CD8-positive, alpha-beta T cell (primary cell): ENCODE measurements at places on chromosomes 6 and 20.

DNA sequence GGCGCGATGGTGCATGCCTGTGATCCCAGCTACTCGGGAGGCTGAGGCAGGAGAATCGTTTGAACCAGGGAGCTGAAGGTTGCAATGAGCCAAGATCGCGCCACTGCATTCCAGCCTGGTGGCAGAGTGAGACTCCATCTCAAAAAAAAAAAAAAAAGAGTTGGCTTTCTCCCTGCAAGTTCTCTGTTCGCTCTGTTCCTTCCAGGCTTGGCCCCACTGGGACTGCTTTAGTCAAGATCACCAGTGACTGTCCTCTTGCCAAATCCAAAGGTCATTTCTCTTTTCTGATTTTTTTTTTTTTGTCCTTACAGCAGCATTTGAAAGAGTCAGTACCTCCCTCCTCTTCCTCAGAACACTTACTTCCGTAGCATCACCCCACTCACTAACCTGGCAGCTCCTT is 10.8 kb upstream of the GNRH2 start:
- no peak for DNase-seq

- no peak for DNase-seq
These were observed 279.0 kb upstream of the ID4 start for GRCh38 chr6:19558201-19558600.

GRCh38 chr6:44481760-44482159 is 94.3 kb downstream of the CDC5L start:
- DNase-seq = no peak

GRCh38 chr6:151958332-151958731 is 150.8 kb downstream of the ESR1 start:
- DNase-seq = no peak

GRCh38 chr6:149234051-149234962 is 83.2 kb upstream of the TAB2 start:
- no peak for DNase-seq

GRCh38 chr20:32153156-32153665 is 43.7 kb downstream of the TM9SF4 start:
- no peak for DNase-seq

DNA sequence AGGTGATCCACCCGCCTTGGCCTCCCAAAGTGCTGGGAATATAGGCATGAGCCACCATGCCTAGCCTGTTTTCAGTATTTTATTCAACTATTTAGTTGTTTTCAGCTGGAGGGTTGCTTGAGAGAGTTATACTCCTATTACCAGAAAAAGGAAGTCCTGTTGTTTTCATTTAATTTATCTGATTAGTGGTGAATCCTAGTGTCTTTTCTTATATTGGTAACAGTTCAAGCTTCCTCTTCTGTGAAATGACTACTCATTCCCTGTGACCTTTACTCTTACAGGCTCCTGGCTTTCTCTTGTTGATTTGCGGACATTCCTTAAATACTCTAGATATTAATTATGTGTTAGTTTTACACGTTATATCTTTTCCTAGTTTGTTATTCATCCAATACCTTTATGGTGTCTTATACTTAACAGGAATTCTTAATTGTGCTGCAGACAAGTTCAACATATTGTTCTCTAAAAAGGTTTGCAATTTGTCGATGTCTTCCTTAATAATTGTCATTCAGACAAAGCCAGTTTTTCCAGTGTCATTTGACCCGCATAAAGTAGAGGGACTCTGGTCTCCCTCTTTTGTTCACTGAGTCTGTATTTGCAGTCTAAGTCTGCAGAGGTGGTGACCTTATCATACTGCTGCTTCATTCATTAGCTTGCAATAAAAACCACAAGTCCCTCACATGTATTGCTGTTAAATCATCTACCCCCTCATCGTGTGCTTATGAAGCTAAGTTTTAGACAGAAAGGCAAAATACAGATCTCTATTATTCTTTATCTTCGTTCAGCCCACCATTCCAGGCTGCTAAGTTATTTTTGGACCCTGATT is 51.4 kb downstream of the ZBTB9 start:
- DNase-seq = no peak

- no peak for DNase-seq
These were observed 115.9 kb upstream of the DST start for GRCh38 chr6:56758553-56758952.

- DNase-seq = no peak
These were observed 251.6 kb downstream of the ERMARD start for GRCh38 chr6:170003027-170003426.

GRCh38 chr6:4401408-4402368 is 266.3 kb upstream of the ECI2 start:
- DNase-seq = no peak

DNA sequence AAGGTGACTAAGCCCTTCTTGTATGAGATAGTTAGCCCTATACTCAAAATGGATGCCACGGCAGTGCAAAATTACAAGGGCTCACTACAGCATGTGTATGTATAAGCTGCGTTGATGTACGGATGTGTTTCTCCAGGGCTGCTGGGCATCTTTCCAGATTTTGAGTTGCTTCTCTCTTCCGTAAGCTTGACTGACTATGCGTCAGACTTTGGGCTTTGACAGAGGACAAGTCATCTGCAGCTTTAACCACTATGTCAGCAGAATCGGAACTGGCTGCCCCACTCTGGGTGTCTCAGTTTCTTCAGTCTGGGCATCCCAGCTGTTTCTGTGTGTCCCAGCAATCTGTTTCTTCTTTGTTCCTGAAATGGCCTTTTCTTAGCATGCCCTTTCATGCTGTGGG is 241.6 kb downstream of the BTBD3 start:
- no peak for DNase-seq

GRCh38 chr6:35668744-35669450 is 19.8 kb downstream of the FKBP5 start:
- no peak for DNase-seq

DNA sequence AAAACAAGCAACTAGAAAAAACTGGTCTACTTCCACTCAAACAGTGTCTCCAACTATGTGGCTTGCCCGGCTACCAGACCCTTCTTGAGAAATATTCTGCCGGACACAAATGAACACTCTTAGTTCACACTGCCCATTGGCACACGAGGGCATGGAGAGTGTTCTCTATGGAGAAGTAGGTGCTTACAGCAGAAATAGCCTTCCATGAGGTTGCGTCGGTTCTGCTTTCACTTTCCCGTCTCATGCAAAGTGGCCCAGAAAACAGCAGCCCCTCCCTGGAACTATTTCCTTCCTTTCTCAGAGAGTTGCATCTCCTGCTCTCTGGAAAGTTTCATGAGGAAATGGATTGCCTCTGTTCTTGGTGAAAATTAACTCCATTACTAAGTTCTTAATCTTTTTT is 9.5 kb upstream of the HLA-DOA start:
- DNase-seq = peak; percentile 59

DNA sequence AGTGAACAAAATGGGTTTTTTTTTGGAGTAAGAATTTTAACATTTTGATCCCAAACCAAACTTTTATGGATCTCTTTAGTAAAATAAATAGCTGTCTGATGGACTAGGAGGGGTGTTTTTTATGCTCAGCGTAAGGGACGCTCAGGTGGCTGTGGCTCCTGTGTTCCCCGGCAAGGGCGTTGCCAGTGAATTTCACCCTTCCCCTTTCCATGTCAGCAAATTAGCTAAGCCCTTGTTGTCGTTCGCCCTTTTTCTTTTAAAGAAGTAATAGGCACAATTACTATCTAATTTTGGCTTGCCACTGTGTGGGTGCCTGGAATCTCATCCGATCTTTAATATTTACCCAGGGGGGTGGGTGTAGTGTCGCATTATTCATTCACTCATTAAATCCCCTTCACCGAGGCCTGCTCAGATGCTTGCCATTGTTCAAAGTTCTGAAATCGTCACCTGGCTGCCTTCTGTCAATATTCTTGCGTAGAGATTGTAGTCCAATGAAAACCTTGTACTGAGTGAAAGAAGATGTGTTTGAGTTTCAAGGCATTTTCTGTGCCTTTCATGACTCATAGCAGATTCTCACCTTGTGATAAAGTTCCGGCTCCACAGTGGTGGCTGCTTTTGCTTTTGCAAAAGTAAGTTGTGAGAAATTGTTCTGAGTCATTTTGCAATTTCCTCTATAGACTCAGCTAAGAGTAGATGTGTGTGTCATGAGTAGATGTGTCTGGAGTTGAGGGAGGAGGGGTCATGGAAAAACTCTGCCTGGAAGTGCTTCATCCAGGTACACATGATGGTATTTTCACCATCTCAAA is 40.0 kb upstream of the CLDN20 start:
- no peak for DNase-seq

GRCh38 chr6:127514773-127515227 is 4.3 kb downstream of the MTCL3 start:
- no peak for DNase-seq

- DNase-seq = no peak
These were observed 5.0 kb upstream of the KAT14 start for GRCh38 chr20:18132663-18133062.

DNA sequence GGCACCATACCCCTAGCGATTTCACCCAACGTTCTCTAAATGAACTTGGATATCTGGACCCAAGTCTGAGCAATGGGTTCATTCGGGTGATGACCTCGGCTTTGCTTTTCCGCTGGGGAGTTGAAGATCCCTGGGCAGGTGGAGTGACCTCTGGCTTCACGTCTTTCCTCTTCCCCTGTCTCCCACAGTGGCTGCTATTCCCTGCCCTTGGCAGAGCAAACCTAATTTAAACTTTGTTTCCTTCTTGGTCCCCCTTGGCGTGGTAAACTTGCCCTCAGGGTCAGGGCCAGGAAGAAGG is 7.8 kb upstream of the TFAP2A start:
- no peak for DNase-seq

GRCh38 chr6:7438011-7438410 is 48.4 kb downstream of the RIOK1 start:
- DNase-seq = no peak

DNA sequence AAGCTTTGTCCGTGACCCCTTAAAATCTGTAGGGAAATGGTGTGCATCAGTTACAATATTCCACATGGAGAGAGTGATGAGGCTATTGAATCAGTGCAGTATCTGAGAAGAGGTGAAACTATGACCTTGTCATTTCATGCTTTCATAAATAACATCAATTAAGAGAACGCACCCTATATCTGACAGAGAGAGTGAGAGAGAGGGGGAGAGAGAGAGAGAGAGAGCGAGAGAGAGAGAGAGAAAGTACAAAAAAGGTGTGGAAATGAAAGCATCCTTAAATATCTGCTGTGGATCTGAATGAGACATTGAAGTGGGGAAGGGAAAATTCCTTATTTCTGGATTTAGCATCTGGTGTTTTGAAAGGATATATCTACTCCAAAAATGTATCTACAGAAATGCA is 12.4 kb downstream of the GSTA4 start:
- no peak for DNase-seq

DNA sequence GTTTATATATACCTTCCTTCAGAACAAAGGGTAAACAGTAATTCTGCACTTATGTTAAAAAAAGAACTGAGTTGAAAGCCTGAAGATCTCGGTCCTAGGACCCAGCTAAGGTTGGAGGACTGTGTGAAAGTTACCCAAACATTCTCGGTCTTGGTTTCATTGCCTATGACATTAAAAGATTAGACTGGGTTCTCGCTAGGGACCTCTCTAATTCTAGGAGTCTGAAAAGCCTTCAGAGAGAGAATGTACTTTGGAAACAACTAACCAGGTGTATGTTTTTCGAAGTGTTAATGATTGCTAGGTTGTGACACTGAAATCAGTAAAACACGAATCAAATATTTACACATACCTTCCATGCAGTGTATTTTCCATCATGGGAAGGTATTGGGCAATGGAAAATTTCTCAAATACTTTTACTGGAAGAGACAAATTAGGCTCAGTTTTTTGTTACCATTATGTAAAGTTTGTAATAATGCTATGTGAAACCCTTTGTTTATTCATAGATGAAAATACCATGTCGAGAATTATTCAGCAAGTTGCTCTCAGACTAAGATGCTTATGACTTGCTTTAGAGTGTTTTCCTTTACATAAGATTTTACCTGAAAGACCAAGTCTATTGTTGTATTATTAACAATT is 113.7 kb upstream of the LOC128125822 start:
- DNase-seq = no peak

GRCh38 chr6:133613211-133613610 is 275.7 kb upstream of the TCF21 start:
- DNase-seq = no peak

- DNase-seq = no peak
These were observed 82.3 kb upstream of the KCNG1 start for GRCh38 chr20:51104960-51105920.

GRCh38 chr20:11091511-11091910 is 417.7 kb upstream of the JAG1 start:
- DNase-seq = no peak

DNA sequence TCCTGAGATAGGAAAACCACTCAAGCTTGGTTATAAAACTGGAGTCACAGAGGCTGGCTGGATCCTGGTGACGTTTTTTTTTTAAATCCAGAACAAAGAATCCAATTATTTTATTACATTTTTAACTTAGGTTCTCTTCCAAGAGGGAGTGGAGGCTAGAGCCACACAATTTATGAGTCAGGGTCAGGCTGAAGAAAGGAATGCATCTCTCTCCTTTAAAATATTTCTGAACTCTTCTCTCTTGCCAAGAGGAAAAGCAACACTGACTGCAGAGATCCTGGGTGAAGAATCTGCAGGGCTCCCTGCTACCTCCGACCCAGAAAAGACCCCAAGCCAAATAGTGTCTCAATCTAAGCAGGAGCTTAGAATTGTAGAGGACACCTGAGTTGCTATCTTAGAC is 88.5 kb upstream of the SSTR4 start:
- DNase-seq = no peak

GRCh38 chr20:38685853-38686473 is 38.3 kb upstream of the SLC32A1 start:
- no peak for DNase-seq

DNA sequence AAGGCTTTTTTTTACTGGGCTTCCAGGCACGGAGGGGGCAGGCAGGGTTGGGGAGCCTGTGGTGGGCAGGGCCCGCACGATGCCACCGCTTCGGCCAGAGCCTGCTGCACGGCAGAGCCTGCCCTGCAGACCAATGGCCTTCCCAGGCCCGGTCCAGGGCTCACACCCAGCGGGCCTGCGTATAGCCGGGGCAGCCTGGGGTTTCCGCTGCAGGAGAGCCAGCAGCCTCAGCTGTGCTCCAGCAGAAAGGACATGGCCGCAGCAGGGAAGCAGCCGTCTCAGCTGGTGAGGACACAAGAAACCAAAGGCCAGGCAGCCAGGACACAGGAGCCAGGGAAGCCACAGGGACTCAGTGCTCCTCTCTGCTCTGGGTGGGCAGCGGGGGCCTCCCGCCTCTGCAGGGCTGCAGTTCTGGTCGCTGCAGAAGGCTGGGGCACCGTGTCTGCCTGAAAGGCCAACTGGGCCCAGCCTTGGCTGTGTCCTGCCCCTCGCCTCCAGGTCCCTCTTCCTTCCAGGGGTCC is 90.6 kb downstream of the TTLL2 start:
- DNase-seq = no peak

GRCh38 chr6:148884461-148884860 is 137.6 kb downstream of the UST start:
- no peak for DNase-seq

- no peak for DNase-seq
These were observed 9.4 kb upstream of the KHDC1L start for GRCh38 chr6:73234733-73235132.
